AG09319 (cell line): ENCODE measurements at places on chromosomes 6 and 20.

GRCh38 chr6:88823998-88824397 lies 139.4 kb downstream of the RNGTT start:
- no peak for DNase-seq

DNA sequence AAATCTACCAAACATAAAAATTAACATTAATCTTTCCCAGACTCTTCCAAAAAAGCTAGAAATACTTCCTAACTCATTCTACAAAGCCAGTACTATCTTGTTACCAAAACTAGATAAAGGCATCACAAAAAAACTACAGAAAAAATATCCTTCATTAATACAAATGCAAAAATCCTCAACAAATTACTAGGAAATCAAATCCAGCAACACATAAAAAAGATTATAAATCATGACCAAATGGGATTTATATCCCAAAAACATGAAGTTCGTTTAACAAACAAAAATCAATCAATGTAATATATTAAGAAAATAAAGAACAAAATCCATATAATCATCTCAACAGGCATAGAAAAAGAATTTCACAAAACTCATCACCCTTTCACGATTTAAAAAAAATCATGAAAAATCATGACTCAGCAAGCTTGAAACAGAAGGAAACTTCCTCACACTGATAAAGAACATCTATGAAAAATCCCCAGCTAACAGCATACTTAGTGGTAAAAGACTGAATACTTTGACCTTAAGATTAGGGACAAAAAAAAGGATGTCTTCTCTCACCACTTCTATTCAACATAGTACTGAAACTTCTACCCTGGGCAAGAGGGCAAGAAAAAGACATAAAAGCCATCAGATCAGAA lies 43.2 kb downstream of the RANBP9 start:
- no peak for DNase-seq

- no peak for DNase-seq
Observed at GRCh38 chr6:1062786-1063545, 248.9 kb upstream of the FOXQ1 start.

DNA sequence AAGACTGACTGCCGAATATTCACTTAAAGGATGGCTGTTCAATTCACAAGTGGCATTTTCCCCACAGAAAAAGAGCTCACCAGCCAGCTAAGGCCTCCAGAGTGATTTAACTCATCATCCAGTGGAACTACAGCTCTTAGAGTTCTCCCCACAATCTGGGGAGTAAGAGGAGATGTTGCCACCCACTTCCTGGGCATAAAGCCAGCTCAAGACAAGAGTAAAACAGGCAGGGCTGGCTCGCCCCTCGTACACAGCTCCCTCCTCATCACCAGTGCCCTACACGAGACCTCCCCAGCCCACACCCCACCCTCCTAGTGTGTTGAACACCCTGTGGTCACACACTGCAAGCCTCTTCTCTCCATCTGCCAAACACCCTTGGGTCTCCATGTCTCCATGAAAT lies 47.2 kb upstream of the IPCEF1 start:
- peak; percentile 71 for DNase-seq
